ENCODE measurements at places on chromosomes 5 and 9.

DNA sequence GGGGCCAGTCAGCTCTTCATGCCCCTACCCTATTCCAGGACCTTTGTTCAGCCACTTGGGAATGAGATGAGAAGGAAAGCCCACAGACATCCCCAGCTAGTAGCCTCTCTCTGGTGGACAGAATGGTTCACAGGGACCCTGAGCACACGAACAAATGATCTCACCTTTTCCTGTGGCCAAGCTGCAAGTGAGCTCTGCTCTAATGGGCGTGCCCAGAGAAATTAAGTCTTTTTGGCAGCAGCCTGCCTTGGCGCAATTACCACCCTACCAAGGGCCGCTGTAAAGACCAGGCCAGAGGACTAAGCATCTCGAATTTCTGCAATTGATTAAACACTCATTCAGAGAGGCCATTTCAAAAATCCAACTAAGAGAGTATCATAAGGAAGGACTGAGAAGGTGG lies 56.0 kb downstream of the WHRN start:
- no peak for DNase-seq

GRCh38 chr9:88383176-88383575 lies 5.1 kb upstream of the SPIN1 start:
- DNase-seq, result no peak

DNA sequence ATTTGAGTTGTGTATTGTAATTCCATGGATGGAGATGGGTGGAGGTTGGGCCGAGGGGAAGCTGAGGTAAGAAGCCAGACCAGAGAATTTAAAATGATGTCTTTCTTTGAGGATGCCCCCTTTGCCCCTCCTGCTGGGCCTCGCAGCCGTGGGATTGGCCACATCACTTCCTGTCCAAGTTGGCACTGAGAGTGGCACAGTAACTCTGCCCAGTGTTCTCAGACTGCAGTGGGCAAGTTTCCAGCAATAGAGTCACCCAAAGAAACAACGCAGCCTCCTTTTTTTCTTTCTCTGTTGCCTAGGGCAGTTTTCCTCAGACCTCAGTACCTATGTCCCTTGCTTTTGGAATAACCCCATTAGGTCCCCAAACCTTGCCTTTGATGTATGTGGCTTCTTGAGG lies 306.6 kb upstream of the DMRT1 start:
- no peak for DNase-seq

- no peak for DNase-seq
Measured at GRCh38 chr9:129962889-129963703, 79.9 kb downstream of the FNBP1 start.

- DNase-seq, result no peak
Measured at GRCh38 chr5:88388476-88389337, 120.1 kb upstream of the TMEM161B start.

- no peak for DNase-seq
Measured at GRCh38 chr9:95515272-95516113, 1.3 kb downstream of the PTCH1 start.

GRCh38 chr5:16547200-16547842 lies 69.5 kb downstream of the RETREG1 start:
- no peak for DNase-seq

GRCh38 chr9:115292584-115293279 lies 174.8 kb upstream of the TNC start:
- DNase-seq, result no peak

DNA sequence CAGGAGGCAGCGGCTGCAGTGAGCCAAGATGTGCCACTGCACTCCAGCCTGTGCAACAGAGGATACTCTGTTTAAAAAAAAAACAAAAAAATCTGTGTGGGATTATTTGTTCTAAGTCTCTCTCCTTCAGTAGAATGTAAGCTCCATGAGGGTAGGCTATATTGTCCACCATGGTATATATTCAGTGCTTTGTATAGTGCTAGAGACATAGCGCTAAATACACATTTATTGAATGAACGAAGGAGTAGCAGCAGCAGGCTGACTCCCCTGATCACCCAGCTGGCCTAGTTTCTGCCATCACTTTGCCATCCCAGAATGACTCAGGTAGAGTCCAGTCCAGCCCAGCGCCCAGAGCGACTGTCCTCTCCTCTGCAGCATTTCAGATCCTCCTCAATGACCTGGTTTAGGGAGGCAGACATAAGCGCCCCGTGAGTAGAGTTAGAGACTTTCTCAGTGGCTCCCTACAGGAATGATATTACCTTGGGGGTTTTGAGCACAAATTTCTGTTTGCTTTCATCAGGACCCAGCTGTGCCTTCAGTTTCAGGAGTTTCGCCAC lies 716 bp downstream of the HARS1 start:
- DNase-seq, result no peak

GRCh38 chr5:151647320-151647861 lies 39.3 kb downstream of the SPARC start:
- no peak for DNase-seq

All from KG1 (cell line).